ENCODE measurements at places on chromosomes 11 and 22. TPM values are rescaled to one million over a fixed set of nuclear protein-coding genes. Genes with fewer than 3 reads are reported as not detected.
A peak's percentile ranks its signal among the peaks of the same experiment; 100 is the strongest.

GRCh38 chr11:45106440-45106839, 40.0 kb upstream of the PRDM11 start:
- no peak for DNase-seq
- H3K4me3 ChIP-seq: no peak overlapping the region
- H3K4me1 ChIP-seq: peaks cover 13% of the 10 kb centered on the region
- peaks cover 9% of the 10 kb centered on the region for H3K27me3 ChIP-seq
- no peak overlapping the region for H3K27ac ChIP-seq

SLC25A18 gene
- not detected for polyA plus RNA-seq

TYMP gene
- 16.2 TPM for polyA plus RNA-seq

- H3K27me3 ChIP-seq: no peaks in the 10 kb centered on the region
- peaks cover 6% of the 10 kb centered on the region for H3K4me1 ChIP-seq
- DNase-seq: no peak
- no peak overlapping the region for H3K4me3 ChIP-seq
Measured at GRCh38 chr11:9473408-9473807, 12.6 kb downstream of the ZNF143 start.

SOX10 gene
- polyA plus RNA-seq: not detected

CRYBB2 gene
- not detected for polyA plus RNA-seq

RAB38 gene
- not detected for polyA plus RNA-seq

OR9G4 gene
- not detected for polyA plus RNA-seq

DNA sequence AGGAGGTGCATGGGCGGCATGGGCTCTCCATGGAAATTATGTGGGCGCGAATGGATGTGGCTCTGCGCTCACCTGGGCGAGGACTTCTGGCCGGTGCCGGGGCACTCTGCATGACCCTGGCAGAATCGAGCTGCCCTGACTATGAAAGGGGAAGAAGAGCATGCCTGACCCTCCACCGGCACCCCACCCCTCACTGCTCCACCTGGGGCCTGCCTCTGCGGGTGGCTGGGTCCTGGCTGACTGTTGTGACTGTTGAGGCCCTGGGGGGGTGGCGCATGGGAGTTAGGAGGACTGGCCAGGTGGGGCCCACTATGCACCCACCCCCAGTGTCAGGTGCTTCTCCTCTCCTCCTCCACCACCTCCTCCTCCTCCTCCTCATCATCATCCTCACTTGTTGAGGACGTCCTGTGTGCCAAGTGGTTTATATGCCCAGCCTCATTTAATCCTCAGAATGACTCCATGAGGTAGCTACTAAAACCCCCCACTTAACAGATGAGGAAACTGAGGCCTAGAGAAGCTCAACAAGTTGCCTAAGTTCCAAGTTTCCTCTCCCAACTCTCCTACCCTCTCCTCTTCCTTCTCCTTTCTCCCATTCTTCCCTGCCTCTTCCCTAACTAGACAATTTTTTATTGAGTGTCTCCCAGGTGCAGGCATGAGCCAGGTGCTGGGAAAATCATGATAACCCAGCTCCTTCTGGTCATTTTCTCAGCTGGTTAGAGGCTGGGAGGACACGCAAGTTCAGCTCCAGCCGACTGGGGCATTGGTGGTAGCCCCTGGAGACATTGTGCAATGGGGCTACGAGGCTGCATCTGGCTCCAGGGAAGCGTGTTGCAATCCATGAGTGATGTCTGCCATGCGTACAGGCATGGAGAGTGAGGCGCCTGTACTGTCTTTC, 2.3 kb downstream of the MYEOV start:
- H3K4me3 ChIP-seq: peak overlapping the region; percentile 86
- no peaks in the 10 kb centered on the region for H3K36me3 ChIP-seq
- H3K27ac ChIP-seq: peak overlapping the region; percentile 99
- peak; percentile 60 for DNase-seq

- no peak overlapping the region for H3K27ac ChIP-seq
- no peak for DNase-seq
- H3K4me1 ChIP-seq: no peaks in the 10 kb centered on the region
- no peaks in the 10 kb centered on the region for H3K27me3 ChIP-seq
Measured at GRCh38 chr11:24572376-24572775, 75.5 kb downstream of the LUZP2 start.

Measured in naive B cell (primary cell).